Activated naive CD4-positive, alpha-beta T cell treated with anti-CD3 and anti-CD28 coated beads for 36 hours (primary cell): ENCODE measurements at places on chromosomes 1 and 21. TPM values are rescaled to one million over a fixed set of nuclear protein-coding genes. Genes with fewer than 3 reads are reported as not detected.
A peak's percentile ranks its signal among the peaks of the same experiment; 100 is the strongest.

The SLC44A5 gene
- total RNA-seq, result 0.37 TPM

The ST6GALNAC5 gene
- total RNA-seq, result not detected

GRCh38 chr1:89912073-89912472 is 82.8 kb upstream of the ZNF326 start:
- H3K27me3 ChIP-seq, result no peaks in the 10 kb centered on the region
- peaks cover 11% of the 10 kb centered on the region for H3K36me3 ChIP-seq
- H3K4me3 ChIP-seq, result no peak overlapping the region
- no peak for DNase-seq
- H3K27ac ChIP-seq, result no peak overlapping the region
- peaks cover 30% of the 10 kb centered on the region for H3K4me1 ChIP-seq

The CSMD2 gene
- total RNA-seq, result not detected

The MATN1 gene
- 0.36 TPM for total RNA-seq

The PDZK1 gene
- total RNA-seq, result not detected

The PODN gene
- not detected for total RNA-seq

The CFHR1 gene
- not detected for total RNA-seq

GRCh38 chr21:29342363-29342957 is 43.7 kb downstream of the BACH1 start:
- no peak overlapping the region for H3K4me3 ChIP-seq
- peak; percentile 60 for DNase-seq
- peaks cover 12% of the 10 kb centered on the region for H3K36me3 ChIP-seq
- H3K27me3 ChIP-seq, result no peaks in the 10 kb centered on the region
- peak overlapping the region; percentile 69 for H3K27ac ChIP-seq
- H3K4me1 ChIP-seq, result peaks cover 29% of the 10 kb centered on the region

GRCh38 chr1:33502726-33503125 is 30.3 kb downstream of the ZSCAN20 start:
- H3K4me3 ChIP-seq, result no peak overlapping the region
- no peak overlapping the region for H3K27ac ChIP-seq
- DNase-seq, result no peak
- no peaks in the 10 kb centered on the region for H3K27me3 ChIP-seq

DNA sequence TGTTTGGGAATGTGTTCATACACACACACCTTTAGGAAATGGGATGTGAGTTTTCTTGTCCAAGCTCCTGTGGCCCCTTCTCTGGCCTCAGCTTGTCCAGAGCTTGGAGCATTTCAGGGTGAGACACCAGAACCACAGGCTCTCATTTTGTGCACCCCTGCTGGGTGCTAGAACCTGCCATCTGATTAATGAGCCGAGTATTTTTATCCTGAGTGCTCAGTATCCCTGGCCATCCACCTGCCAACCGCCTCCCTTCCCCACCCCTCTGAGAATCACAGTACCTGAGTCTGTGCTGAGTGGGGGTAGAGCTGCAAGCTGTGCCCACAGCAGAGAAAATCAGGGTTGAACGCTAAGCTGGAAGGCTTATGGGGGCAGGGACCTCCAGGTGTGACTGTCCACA is 1.4 kb downstream of the CASQ1 start:
- H3K4me3 ChIP-seq, result no peak overlapping the region
- no peak overlapping the region for H3K27ac ChIP-seq
- DNase-seq, result no peak
- no peaks in the 10 kb centered on the region for H3K27me3 ChIP-seq
- no peaks in the 10 kb centered on the region for H3K4me1 ChIP-seq
